HS-27A (cell line): ENCODE measurements at places on chromosomes 1 and 21.

- no peak for DNase-seq
Observed at GRCh38 chr1:214664651-214665433, 61.8 kb downstream of the CENPF start.

GRCh38 chr1:66013371-66013770 is 220.7 kb downstream of the PDE4B start:
- DNase-seq = no peak

GRCh38 chr1:170073893-170074249 is 624 bp downstream of the KIFAP3 start:
- no peak for DNase-seq

DNA sequence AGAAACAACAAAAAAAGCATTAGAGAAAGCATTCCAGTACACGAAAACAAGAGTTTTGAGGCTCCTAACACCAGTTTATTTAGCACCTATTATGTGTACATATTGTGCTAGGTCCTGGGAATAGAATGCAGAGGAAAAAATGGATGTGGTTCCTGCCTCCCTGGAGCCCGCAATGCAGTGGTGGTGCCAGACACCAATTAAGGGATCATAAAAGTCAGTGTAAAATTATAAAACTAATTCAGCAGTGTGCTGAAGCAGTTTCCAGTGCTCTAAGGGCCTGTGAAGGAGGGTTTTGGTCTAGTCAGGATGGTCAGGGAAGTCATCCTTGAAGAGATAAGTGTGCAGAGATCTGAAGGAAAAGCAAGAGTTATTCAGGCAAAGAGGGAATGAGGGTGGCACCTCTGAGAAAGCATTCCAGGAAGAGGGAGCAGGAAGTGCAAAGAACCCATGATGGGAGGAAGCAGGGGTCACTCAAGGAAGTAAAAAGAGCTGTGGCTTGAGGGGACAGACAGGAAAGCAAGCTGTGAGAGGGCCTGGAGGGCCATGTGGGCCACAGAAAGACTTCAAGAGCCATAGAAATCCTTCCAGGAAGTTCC is 65.2 kb upstream of the IFNLR1 start:
- DNase-seq = no peak

DNA sequence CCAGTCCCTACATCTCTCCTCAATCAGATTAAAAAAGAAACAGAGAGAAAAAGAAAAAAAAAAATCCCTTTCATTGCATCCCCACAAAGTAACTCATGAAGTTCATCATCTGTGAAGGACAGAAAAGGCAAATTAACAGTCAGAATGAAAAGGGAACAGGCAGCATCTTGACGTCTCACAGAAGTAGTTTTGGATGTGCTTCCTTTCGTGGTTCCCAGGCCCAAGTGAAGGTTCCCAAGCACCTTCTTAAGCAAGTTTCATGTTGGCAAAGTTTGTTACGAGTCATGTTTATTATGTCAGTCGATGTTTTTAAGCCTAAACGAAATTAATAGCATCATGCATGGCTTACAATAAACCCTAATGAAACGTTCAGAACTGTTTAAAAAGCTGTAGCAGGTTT is 475.2 kb downstream of the SETD4 start:
- DNase-seq = no peak

GRCh38 chr1:201147396-201148015 is 6.8 kb downstream of the TMEM9 start:
- DNase-seq = no peak

DNA sequence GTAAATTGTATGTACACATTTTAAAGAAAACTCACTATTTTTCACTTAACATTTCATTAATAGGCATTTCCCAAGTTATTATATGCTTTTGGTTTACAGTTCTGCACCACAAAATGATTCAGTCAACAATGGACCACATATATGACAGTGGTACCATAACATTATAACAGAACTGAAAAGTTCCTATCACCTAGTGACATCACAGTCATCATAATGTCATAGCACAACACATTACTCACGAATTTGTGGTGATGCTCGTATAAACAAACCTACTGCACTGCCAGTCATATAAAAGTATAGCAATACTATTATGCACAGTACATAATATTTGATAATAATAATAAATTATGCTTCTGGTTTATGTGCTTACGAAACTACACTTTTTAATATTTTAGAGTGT is 30.9 kb downstream of the DNAI4 start:
- DNase-seq = no peak

DNA sequence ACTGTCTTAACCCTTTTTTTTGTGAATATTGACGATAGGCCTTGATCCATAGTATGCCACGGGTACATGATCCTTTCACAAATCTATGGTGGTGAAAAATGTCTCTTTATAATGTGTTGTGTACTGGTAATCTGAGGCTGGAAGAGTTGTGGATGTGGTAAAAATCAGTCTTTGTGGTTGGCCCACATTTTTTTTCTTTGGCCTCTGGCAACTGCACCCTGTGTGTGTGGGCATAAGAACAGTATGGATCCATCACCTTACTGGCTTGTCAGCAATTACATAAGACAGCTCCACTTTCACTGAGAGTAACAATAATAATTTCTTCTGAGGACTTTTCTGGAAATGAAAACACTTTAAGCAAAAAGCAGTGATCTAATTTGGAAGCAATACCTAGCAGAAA is 101.6 kb downstream of the GABPA start:
- DNase-seq = no peak

GRCh38 chr1:156122086-156122485 is 7.6 kb downstream of the LMNA start:
- DNase-seq = no peak

DNA sequence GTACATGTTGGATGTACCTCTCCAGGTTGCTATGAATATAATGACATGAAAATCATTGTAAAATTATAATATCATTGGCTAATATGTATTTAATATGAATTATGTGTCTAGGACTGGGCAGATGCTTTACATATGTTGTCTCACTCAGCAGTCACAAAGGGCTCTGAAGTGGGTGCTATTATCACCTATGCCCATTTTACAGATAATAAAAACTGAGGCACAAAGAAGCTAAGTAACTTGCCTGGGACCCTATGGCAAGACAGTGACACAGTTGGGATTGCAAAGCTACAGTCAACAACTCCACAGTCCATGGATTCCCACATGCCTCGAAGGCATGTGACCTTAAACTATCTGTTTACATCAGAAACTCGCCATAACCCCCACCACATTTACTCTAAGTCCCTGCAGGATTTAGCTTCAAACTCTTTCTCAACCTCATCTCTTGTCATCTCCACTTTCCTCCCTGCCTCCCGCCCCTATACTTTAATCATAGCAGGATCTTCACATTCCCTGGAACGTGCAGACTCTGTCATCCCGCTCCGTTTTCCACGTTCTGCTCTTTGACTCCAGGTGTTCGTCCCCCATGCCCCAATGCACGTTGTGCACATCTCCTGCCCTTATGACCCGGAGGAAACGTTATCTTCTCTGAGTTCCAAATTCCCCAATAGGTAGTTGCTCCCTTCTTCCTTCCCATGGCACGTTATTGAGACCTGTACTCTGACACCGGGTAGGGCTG is 143.0 kb upstream of the NRIP1 start:
- no peak for DNase-seq

DNA sequence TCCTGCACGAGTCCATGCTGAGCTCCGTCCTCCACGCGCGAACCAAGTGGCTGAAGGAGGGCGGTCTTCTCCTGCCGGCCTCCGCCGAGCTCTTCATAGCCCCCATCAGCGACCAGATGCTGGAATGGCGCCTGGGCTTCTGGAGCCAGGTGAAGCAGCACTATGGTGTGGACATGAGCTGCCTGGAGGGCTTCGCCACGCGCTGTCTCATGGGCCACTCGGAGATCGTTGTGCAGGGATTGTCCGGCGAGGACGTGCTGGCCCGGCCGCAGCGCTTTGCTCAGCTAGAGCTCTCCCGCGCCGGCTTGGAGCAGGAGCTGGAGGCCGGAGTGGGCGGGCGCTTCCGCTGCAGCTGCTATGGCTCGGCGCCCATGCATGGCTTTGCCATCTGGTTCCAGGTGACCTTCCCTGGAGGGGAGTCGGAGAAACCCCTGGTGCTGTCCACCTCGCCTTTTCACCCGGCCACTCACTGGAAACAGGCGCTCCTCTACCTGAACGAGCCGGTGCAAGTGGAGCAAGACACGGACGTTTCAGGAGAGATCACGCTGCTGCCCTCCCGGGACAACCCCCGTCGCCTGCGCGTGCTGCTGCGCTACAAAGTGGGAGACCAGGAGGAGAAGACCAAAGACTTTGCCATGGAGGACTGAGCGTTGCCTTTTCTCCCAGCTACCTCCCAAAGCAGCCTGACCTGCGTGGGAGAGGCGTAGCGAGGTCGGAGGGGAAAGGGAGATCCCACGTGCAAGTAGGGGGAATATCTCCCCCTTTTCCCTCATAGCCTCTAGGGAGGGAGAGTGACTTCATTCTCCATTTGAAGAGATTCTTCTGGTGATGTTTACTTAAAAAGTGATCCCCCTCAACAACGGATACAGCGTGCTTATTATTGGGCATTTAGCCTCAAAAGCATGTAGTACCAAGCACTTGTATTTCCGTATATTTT is 991 bp downstream of the PRMT6 start:
- DNase-seq = peak; percentile 17

GRCh38 chr1:82091729-82092128 is 291.0 kb downstream of the ADGRL2 start:
- no peak for DNase-seq

GRCh38 chr1:174791863-174792262 is 207.9 kb upstream of the CACYBP start:
- DNase-seq = no peak

- no peak for DNase-seq
Observed at GRCh38 chr1:47692196-47692595, 254.4 kb downstream of the FOXD2 start.

DNA sequence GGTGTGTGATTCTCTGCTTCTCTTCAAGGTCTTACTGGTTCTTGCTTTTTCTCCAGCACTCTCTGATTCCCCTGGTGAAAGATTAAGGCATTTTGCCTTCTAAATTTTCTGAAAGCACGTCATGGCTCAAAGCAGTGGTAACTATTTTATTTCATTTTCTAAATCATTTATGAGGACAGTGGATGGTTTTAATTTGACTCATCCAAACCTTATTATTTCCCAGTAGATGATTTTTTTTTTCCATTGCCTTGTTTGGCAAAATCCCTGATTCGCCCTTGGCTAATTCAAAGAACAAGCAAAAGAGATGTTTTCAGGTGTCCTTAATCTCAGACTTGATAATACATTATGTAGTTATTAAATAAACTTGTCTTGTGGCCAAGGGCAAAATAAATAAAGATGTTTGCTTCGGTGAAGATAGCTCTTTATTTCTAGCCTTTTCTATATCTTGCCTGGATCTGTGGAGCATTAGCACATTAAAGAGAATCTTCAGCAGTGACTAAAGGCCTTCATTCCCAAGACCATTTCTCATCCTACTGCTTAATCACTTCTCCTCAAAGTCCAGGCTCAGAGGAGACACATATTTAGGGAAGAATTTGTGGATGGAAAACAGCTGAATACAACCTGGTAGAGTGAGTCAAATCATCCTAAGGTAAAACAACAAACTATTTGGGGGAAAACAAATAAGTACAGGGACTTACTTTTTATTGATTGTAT is 359.8 kb downstream of the DUSP10 start:
- DNase-seq = no peak

GRCh38 chr1:15244813-15245212 is 2.2 kb upstream of the FHAD1 start:
- DNase-seq = no peak

DNA sequence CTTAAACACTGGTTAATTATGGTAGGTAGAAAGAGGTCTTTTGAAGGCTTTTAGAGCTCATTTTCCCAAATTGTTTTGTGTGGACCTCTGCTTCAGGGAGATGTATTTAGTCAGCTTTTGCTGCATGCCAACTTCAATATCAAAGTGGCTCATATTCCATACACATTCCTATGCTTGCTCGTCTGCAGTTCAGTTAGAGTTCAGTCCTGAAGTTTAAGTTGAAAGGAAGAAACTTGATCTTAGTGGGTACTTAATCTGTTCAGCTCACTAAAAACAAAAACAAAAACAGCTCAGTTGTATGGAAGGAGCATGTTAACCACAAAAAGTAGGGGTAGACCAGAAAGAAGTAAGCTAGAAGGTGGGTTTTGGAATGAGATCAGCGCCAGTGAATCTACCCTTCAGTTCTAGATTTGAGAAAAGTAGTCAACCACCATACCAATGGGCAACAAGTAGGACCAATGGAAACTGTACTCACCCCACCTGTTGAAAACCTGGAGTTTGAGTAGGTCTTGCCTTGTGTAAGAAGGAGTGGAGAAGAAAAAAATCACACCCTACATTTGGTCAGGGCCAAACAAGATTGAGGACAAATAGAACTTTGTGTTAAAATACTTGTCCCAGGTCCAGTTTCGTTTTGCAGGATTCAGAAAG is 58.0 kb downstream of the LEPR start:
- DNase-seq = no peak

- DNase-seq = no peak
Observed at GRCh38 chr1:39951926-39952325, 3.0 kb upstream of the MFSD2A start.
